ENCODE measurements at places on chromosomes 2 and 18. TPM values are rescaled to one million over a fixed set of nuclear protein-coding genes. Genes with fewer than 3 reads are reported as not detected.

GRCh38 chr18:74420926-74421325, 36.2 kb downstream of the DIPK1C start:
- H3K27ac ChIP-seq: no peak overlapping the region
- no peak overlapping the region for H3K4me3 ChIP-seq
- DNase-seq: no peak
- no peaks in the 10 kb centered on the region for H3K27me3 ChIP-seq

DNA sequence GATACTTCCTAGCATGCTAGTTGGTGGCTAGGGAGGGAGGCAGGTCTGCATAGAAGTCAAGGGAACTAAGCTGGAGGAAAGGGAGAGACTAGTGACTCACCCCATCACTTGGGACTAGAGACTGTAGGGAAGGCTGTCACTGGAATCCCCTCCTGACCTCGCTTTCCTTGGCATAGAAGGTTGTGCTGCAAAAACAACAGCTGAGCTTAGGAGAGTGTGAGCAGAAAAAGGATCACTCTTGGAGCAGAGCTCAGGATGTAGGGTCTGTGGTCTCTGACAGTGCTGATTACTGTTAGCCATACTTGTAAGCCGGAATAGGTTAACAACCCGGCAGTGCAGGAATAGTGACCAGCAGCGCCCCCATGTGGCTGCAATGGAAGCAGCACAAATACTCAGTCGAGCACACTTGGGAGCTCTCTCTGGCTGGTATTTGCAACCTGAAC, 66.9 kb upstream of the SMAD2 start:
- H3K27ac ChIP-seq: no peak overlapping the region
- no peak for DNase-seq
- no peaks in the 10 kb centered on the region for H3K36me3 ChIP-seq
- H3K27me3 ChIP-seq: no peaks in the 10 kb centered on the region
- H3K4me1 ChIP-seq: no peaks in the 10 kb centered on the region

- no peak overlapping the region for H3K27ac ChIP-seq
- H3K4me1 ChIP-seq: no peaks in the 10 kb centered on the region
- no peaks in the 10 kb centered on the region for H3K36me3 ChIP-seq
- H3K27me3 ChIP-seq: no peaks in the 10 kb centered on the region
Observed at GRCh38 chr18:48222118-48222517, 187.1 kb downstream of the ZBTB7C start.

- no peak overlapping the region for H3K4me3 ChIP-seq
- no peaks in the 10 kb centered on the region for H3K4me1 ChIP-seq
- no peaks in the 10 kb centered on the region for H3K36me3 ChIP-seq
- no peak overlapping the region for H3K27ac ChIP-seq
- DNase-seq: no peak
Observed at GRCh38 chr2:23624378-23624777, 239.4 kb downstream of the KLHL29 start.

The PTPN2 gene
- total RNA-seq: 37.2 TPM

The C2orf66 gene
- 0.19 TPM for total RNA-seq

The APLF gene
- total RNA-seq: 8.7 TPM

The DYNAP gene
- not detected for total RNA-seq

DNA sequence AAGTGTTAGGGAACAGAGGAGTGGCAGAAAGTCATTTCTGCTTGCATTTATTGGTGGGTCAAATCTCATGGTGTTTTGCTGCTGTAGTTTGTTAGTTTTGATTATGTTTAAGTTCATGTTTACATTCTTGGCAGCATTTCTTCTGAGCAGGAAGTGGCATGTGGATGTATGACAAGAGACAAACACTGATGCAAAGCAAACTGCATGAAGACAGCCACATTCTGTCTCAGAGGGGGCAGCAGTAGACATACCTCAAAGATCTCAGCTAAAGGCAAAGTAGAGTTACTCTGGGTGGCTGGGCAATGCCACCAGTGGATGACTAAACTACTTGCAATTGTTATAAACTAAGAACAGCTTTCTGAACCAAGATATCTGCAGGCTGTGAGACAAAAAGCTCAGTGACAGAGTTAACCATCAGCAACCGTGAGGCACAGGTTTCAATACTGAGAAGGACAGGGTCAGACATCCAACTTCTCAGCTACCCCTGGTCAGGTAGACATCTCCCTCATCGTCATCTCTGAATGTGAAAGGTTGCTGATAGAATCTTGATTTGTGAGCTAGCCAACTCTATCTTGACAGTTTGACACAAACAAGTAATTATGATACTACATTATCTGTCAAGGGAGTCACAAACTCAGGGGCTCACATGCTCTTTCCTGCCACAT, 16.4 kb downstream of the GALNT3 start:
- no peaks in the 10 kb centered on the region for H3K36me3 ChIP-seq
- no peaks in the 10 kb centered on the region for H3K27me3 ChIP-seq
- H3K27ac ChIP-seq: no peak overlapping the region
- no peak for DNase-seq

The MARCO gene
- 22.2 TPM for total RNA-seq

DNA sequence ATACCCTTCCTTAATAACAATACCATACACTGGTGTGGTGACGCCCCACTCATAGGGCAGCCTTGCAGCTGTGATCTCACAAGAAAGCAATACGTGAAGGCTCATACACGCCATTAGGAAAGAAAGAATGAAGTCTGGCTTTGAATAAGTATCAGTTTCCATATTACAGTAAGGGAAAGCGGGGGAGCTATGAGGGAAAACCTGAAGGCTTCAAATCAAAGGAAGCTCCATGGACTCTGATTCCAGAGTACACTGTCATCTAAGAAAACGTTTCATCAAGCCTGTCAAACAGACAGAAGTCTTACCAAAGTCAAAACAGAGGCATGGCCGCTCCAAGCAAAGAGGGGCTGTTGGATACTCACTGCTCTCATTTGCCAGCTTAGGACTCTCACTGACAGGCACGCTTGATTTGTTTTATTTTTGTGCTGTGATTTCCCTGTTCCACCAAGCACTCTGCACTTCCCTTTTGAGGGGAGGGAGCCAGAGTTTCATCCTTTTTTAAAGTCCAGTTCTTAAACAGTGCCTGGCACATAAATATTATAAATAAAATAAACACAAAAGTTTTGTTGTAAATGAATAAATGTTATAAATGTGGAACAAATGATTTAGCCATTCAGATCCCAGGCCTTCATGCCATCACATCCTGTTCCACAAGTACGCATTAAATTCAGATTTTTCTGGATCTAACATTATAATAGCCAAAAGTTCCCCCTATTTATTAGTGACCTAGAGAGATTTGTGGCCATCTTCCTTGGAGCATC, 221.2 kb downstream of the PIEZO2 start:
- no peak overlapping the region for H3K4me3 ChIP-seq
- no peaks in the 10 kb centered on the region for H3K4me1 ChIP-seq
- no peak overlapping the region for H3K27ac ChIP-seq

DNA sequence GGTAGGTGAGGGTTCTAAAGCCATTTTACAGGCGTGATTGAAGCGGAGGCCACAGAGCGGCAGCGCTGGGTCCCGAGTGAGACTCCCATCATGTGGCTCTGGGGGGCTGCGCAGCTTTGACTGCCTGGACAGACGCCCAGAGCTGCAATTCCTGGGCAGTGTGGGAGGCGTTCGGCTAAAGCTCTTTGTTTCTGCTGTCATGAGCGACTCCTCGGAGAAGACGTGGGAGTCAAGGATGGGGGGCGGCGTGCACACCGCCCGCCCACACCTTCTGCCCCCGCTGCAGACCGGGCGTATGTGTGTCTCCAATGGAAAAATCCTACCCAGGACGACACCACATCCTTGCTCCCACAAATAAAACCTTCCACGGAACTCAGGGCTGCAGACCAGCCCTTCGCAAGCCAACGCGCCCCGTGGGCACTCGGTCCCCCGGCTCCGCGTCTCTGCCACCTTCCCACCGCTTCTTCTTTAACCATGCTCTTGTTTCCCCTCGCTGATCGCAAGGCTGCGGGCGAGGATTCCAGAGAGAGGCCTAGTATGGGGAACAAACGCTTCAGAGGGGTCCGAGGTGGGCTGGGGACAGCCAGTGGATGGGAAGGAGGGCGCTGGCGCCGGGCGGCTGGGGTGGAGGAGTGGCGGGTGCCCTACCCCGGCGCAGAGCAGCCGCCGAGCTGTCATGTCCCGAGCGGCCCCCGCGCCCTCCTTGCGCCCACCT, 680 bp upstream of the LBH start:
- H3K4me3 ChIP-seq: peak overlapping the region; percentile 68
- H3K27me3 ChIP-seq: no peaks in the 10 kb centered on the region
- peak overlapping the region; percentile 92 for H3K27ac ChIP-seq
- peak; percentile 57 for DNase-seq
- H3K4me1 ChIP-seq: peaks cover 3% of the 10 kb centered on the region

The SLC30A3 gene
- total RNA-seq: 1.8 TPM

DNA sequence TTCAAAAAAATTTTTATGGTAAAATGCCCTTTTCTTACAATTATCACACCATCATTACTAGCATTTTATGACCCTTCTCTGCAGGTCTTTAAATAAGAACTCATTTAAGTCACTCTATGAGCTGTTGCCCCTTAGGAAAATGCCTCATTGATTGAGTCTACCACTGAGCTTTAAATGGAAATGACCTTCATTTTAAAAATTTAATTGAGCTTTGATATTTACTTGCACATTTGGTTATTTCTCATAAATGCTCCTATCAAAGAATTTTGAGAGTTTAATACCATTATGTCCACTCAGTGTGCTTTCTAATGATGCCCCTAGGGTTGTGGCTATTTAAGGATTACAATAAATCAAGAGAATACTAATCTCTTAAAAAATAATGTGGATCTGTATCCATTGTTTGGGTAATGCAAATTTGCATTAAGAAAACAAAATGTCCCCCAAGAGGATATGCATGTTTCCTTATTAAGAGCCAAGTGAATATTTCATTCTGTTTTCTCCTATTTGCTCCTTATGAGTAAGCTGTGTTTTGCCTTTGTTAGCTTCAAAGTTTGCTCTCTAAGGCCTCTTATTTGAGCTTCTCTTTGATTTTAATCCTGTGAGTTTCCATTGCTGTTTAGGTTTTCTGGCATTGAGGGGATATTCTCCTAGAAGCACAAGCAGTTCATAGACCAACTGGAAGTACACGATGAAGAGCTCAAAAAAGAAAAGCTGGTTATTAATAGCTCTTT, 69.8 kb downstream of the CERS6 start:
- H3K36me3 ChIP-seq: no peaks in the 10 kb centered on the region
- no peak overlapping the region for H3K27ac ChIP-seq
- H3K4me1 ChIP-seq: peaks cover 1% of the 10 kb centered on the region
- no peaks in the 10 kb centered on the region for H3K27me3 ChIP-seq
- H3K4me3 ChIP-seq: no peak overlapping the region

GRCh38 chr2:238466243-238466756, 39.6 kb downstream of the ASB1 start:
- no peaks in the 10 kb centered on the region for H3K36me3 ChIP-seq
- no peaks in the 10 kb centered on the region for H3K27me3 ChIP-seq
- H3K4me1 ChIP-seq: no peaks in the 10 kb centered on the region
- no peak overlapping the region for H3K4me3 ChIP-seq

DNA sequence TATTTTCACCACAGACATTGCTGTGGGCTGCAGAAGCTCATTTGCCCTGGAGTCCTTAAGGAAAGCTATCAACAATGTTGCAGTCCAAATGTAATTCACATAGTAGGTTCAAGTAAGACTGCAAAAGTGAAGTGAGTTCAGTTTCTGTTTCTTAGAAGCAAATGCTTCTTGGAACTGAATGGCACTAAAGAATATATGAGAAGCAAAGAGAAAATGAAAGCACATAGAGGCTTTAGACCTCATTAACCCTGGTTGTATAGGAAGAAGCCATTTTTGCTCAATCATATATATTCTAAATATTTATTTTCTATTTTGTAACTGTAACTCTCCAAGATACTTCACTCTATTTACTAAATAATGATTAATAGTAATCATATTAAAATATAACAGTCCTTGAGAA, 292.0 kb downstream of the ZNF804A start:
- H3K4me3 ChIP-seq: no peak overlapping the region
- no peak overlapping the region for H3K27ac ChIP-seq
- H3K4me1 ChIP-seq: no peaks in the 10 kb centered on the region

The RRM2 gene
- total RNA-seq: 1.8 TPM

GRCh38 chr2:2826621-2827020, 495.5 kb upstream of the MYT1L start:
- no peak overlapping the region for H3K4me3 ChIP-seq
- peak; percentile 30 for DNase-seq
- H3K27ac ChIP-seq: no peak overlapping the region
- no peaks in the 10 kb centered on the region for H3K4me1 ChIP-seq

- H3K27ac ChIP-seq: no peak overlapping the region
- no peaks in the 10 kb centered on the region for H3K36me3 ChIP-seq
- H3K27me3 ChIP-seq: no peaks in the 10 kb centered on the region
- no peak overlapping the region for H3K4me3 ChIP-seq
Observed at GRCh38 chr18:8732442-8733360, 27.3 kb downstream of the MTCL1 start.

GRCh38 chr18:54127759-54128378, 96.6 kb downstream of the MBD2 start:
- no peak overlapping the region for H3K4me3 ChIP-seq
- H3K4me1 ChIP-seq: no peaks in the 10 kb centered on the region
- H3K36me3 ChIP-seq: no peaks in the 10 kb centered on the region
- H3K27me3 ChIP-seq: no peaks in the 10 kb centered on the region
- no peak overlapping the region for H3K27ac ChIP-seq

- no peak overlapping the region for H3K27ac ChIP-seq
- H3K36me3 ChIP-seq: no peaks in the 10 kb centered on the region
- no peak overlapping the region for H3K4me3 ChIP-seq
- no peaks in the 10 kb centered on the region for H3K27me3 ChIP-seq
Observed at GRCh38 chr2:189477756-189478155, 36.5 kb downstream of the WDR75 start.

GRCh38 chr2:191155608-191156071, 4.8 kb upstream of the STAT4 start:
- H3K4me1 ChIP-seq: no peaks in the 10 kb centered on the region
- H3K27me3 ChIP-seq: no peaks in the 10 kb centered on the region
- H3K27ac ChIP-seq: no peak overlapping the region

- no peak overlapping the region for H3K27ac ChIP-seq
- H3K27me3 ChIP-seq: no peaks in the 10 kb centered on the region
- no peaks in the 10 kb centered on the region for H3K4me1 ChIP-seq
- no peak overlapping the region for H3K4me3 ChIP-seq
Observed at GRCh38 chr2:84832772-84833461, 48.0 kb downstream of the TRABD2A start.

DNA sequence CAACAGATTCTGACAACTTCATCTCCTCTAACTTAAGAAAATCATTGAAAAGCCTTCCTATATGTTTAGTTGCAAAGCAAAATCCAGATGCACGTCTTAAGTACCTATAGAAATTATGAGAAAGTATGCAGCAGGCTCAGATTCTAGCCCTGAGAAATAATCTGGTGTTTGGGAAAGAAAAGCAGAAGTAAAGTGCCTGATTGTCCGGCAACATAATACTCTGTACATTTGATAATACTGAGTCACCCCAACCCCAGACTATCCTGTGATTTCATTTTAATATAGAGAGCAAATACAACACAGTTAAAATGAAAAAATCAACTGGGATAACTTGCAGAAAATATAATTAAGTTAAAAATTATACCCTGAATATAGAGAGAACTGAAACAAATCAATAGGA, 13.5 kb downstream of the RFX8 start:
- H3K27me3 ChIP-seq: no peaks in the 10 kb centered on the region
- no peaks in the 10 kb centered on the region for H3K36me3 ChIP-seq
- no peaks in the 10 kb centered on the region for H3K4me1 ChIP-seq
- H3K27ac ChIP-seq: no peak overlapping the region
- H3K4me3 ChIP-seq: no peak overlapping the region

- no peak overlapping the region for H3K4me3 ChIP-seq
- H3K4me1 ChIP-seq: no peaks in the 10 kb centered on the region
- no peaks in the 10 kb centered on the region for H3K27me3 ChIP-seq
- peak; percentile 68 for DNase-seq
- no peak overlapping the region for H3K27ac ChIP-seq
Observed at GRCh38 chr2:129178356-129178755, 801.1 kb upstream of the RAB6C start.

- DNase-seq: no peak
- H3K36me3 ChIP-seq: no peaks in the 10 kb centered on the region
- peaks cover 16% of the 10 kb centered on the region for H3K4me1 ChIP-seq
- H3K4me3 ChIP-seq: no peak overlapping the region
Observed at GRCh38 chr2:151882786-151883445, 54.7 kb upstream of the ARL5A start.
